Inflammatory macrophage (primary cell): ENCODE measurements at places on chromosomes 7 and 10.

DNA sequence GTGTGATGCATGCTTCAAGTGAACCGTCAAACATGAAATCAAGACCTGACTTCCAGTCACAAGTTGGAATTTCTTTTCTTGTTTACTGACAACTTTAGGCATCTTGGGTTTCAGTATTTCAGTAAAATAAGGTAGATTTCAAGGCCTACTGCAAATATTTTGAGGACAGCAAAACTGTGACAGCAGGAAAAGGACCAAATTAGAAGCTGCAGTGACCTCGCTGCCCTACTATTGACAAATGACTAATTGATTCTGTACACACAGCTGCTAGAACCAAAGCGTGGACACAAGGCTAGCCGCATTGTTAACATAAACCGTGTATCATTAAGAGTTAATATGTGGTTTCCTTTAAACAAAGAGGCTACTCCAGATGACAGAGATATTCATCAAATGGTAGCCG is 105.7 kb upstream of the SEC61G start:
- DNase-seq = no peak

DNA sequence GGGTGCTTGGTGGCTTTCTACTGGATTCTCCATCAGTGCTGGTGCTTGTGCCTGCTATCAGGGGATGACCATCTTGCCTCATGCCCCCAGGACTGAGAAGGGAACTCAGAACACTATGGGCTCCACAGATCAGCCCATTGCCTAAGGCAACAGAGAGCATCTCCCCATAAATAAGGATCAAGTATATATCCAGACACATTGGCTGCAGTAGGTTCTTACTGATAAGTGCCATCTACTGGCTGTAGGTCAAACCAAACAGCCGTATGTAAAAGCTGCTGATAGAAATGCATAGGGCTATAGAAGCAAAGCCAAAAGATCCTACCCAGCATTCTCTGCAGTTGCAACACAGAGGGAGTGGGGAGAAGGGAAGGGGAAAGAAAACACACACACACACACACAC is 153.7 kb downstream of the CDK14 start:
- no peak for DNase-seq

- no peak for DNase-seq
Observed at GRCh38 chr10:3108033-3108432, 40.7 kb downstream of the PFKP start.

DNA sequence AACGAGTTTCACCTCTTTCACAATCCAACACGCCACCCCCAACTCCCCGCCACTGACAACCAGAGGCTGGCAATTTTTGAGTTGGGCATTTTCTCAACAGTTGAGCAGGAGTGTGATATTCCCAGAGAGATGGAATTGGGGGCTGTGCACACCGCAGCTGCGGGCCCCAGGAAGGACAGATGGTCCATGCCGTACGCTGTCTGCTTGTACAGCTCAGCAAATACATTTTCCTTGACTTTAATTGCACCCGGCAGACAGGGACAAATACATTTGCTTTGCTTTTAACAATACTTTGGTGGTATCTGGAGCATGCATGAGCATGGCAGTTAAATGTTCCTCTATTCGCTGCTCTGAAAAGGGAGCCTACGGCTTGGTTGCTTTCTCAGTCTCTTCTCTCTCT is 354.2 kb upstream of the DPP6 start:
- DNase-seq = no peak

DNA sequence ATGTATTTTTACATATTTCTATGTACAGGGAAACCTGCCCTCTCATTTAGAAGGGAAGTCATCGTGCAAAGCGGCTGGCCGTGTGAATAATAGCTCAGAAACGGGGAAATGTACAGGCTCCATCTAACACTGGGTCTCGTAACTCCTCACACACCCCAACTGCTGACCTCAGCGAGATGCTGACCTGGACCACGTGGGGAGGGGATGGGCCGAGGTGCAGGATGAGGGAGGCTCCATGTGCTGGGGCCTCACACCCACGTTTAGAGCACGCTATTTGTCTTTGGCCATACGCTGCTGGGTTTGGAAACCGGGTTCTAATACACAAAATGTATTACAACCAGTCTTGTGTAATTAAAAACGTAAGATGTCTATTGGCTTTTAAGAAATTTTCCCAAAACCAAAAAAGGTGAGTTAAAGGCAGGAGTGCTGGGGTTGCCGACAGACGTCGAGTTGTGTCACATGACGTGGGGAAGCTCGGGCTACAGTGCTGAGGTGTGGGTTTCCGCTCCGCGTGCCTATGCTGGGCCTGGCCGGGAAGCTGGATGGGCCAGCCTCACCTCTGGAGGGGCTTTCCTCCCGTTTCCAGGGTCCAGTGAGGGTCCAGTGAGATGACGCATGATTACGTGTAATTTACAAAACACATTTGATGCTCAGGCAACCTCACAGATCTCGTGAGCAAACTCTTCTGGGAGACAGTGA is 215.6 kb downstream of the DNAJB6 start:
- no peak for DNase-seq

DNA sequence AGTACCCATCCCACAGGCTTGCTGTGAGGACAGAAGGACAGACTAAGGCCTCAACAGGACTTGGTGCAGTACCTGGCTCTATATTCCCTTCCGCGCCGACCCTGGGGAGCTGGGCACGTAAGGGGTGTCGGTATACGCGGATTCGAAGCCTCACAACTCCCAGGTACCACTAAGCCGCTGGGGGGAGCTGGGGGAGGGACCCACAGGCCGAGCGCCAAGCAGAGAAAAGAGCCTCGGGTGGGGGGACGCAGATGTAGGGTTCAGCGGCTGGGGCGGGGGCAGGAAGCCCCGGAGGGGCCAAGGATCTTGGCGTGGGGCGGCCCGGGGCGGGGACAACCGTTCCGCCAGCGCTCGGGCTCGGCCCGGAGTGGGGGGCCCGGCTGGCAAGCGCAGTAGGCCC is 126.4 kb upstream of the ZNF746 start:
- DNase-seq = peak; percentile 3

DNA sequence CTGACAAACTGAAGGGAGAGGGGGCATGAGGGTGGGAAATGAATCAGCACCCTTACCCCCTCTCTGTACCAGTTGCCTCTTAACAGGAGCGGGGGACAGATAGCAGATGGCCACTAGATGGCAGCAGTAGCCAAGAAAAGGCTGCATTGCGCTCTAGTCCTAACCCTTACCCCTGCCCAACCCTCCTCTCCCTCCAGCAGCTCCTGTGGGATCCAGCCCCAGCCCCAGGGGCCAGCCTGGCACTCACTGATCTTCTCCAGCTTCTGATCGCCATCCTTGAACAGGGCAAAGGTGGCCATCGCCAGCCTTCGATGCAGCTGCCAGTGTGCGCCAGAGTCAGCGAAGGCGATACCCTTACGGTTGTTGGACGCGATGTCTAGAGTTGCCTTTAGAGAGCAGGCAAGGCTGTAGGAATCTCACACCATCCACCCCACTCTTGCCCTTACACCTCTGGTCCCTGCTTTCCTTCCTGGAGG is 2.2 kb downstream of the CYP17A1 start:
- DNase-seq = peak; percentile 77

- DNase-seq = no peak
Observed at GRCh38 chr7:148218603-148219002, 372.0 kb upstream of the C7orf33 start.

DNA sequence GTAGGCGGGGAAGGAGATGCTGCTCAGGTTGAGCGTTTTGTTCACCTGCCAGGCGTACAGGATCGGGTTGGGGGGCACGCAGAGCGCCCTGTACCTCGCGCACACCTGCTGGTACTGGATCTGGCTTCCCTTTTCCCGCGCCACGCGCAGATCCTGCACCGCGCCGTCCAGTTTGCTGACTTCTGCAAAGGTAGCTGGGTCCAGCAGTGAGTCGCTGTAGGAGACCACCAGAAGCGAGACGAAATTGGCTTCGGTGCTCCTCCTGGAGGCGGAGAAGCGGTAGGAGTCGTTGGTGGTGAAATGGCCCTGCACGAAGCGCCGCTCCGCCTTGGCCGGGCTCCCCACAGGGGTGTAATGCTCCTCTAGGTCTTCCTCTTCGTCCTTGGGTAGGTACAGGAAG is 90.7 kb upstream of the RAB18 start:
- no peak for DNase-seq

GRCh38 chr7:96836456-96836855 is 126.8 kb upstream of the SEM1 start:
- no peak for DNase-seq

GRCh38 chr10:10367264-10367663 is 650.4 kb upstream of the CELF2 start:
- DNase-seq = no peak

DNA sequence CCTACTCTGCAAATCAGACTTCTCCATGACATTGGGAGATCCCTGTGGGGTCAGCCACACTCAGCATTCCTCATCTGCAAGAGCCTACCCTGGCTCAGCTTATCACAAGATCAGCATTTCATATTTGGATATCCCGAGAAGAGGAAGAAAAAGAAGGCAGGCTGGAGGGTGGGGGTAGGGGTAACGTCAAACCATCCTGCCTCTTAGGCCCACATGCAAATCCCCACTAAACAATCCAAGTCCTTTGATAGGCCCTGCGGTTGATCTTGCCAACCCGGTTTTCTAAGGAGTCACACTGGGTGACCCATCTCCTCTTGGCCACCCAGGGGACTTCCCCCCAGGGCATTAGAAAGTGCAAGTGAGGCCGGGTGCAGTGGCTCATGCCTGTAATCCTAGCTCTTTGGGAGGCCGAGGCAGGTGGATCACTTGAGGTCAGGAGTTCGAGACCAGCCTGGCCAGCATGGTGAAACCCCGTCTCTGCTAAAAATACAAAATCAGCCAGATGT is 128.0 kb upstream of the CALN1 start:
- no peak for DNase-seq

- no peak for DNase-seq
Observed at GRCh38 chr7:17844514-17845196, 95.6 kb downstream of the SNX13 start.

DNA sequence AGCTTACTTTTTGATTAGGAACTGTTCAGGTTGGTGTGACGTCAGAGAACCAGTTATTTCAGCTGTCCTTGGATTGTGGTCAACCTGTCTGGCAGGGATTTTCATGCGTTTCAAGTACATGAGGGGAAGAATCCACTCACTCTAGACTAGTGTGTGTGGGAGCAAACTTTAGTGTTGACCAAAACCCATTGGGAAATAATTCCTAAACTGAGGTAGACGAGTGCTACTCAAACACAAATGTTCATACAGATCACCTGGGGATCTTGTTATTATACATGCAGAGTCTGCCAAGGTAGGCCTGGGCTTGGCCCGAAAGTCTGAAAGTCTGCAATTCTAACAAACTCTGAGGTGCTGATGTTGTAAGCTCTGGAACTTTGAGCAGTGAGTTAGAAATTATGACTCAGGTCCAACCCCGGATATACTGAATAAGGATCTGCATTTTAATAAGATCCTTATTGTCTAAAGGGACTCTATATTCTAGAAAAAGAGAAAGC is 111.1 kb upstream of the CREB5 start:
- no peak for DNase-seq

DNA sequence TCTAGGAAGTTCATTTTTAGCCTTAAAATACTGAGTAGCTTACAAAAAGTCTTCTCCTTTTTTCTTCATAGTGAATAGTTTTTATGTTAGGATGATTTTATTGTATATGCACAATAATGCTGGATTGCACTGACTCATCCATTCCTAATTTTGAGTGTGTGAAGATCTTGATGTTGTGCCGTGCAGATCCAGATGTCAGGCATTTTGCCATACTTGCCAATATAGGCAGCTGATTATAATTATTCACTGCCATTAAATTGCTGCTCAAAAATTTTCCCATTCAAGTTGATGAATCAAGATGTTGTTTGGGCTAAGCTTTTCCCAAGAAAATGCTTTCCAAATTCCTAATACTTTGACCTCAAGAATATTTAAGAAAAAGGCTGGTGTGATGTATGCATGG is 218.3 kb downstream of the AHR start:
- no peak for DNase-seq

GRCh38 chr10:25191162-25191895 is 16.5 kb downstream of the GPR158 start:
- no peak for DNase-seq

DNA sequence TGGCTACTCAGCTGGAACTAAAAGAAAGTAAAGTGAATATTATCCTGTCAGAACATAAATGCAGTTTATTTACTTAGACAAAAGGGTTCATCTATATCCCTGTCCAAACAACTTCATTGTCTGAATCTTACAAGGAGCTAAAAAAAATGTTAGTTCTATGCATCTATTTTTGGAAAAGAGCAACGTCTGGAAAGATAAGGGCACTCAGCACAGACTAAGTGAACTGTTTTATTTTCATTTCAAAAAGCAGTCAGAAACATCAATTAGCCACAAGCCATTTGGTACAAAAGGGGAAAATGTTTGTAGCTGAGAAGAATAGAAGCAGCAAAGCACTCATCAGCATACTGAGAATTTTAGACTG is 245.5 kb downstream of the FOXP2 start:
- no peak for DNase-seq

DNA sequence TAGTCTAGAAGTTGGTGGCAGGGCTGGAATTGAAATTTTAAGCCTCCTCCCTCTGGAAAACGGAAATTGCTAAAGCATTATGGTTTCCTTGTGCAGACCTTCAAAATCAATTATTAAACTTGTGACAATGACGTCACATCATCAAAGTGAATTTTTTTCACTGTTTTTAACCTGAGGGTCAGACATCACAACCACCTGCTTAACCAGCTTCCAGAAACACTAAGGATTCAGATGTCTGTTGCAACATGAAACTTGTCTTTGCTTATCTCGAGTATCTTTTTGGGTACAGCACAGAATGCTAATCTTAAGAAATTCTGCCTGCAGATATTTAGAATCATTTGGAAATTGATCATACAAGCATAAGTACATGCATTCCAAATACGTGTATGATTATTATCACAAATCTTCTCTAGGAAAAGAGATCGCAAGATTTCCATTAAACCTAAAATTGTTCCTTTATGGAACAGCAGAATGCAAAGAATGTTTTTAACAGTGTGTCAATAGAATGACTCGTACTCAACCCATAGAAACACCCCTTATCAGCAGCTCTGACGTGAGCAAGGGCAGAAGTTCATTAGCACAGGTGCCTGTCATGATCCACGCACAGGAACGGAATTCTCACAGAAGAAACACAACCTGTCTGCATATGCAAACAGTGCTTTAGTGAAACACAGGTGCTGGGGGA is 4.1 kb upstream of the GTPBP4 start:
- no peak for DNase-seq

DNA sequence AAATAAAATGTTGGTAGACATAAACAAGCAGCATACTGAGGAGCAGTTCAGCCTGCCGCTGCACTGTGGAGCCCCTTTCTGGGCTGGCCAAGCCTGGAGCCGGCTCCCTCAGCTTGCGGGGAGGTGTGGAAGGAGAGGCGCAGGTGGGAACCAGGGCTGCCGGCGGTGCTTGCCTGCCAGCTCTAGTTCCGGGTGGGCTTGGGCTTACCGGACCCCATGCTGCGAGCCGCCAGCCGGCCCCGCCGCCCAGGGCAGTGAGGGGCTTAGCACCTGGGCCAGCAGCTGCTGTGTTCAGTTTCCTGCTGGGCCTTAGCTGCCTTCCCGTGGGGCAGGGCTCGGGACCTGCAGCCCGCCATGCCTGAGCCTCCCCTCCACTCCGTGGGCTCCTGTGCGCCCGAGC is 672.9 kb upstream of the POM121L12 start:
- DNase-seq = no peak
